NCI-H1417 (cell line): ENCODE measurements at places on chromosomes 13 and 19.

DNA sequence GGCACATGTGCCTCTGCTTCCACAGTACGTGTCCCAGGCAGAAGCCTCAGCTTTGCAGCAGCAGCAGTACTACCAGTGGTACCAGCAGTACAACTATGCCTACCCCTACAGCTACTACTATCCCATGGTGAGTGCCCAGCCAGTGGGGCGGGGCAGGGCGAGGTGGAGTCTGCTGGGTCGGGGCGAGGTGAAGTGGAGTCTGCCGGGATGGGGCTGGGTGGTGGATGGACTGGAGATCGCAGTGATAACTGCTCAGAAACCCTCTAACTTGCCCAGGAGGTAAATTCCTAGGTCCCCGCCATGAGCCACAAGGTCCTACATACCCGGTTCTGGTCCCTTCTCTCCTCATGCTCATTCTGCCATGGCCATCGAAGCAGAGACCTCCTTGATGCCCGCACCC is 3.6 kb downstream of the LENG8 start:
- no peak for DNase-seq

DNA sequence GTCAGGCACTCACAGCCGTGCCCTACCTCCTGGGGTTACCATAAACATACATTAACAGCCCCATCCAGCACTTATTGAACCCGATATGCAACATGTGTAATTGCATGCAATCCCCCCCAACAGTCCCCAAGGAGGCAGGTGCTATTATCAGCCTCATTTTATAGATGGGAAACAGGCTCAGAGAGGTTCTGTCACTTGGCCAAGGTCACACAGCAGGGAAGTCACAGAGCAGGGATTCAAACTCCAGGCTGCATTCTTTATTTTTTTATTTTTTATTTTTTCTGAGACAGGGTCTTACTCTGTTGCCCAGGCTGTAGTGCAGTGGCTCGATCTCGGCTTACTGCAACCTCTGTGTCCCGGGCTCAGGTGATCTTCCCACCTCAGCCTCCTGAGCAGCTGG is 38.4 kb upstream of the TNFAIP8L1 start:
- no peak for DNase-seq

GRCh38 chr13:45895881-45896280 is 44.3 kb upstream of the SIAH3 start:
- DNase-seq, result no peak

DNA sequence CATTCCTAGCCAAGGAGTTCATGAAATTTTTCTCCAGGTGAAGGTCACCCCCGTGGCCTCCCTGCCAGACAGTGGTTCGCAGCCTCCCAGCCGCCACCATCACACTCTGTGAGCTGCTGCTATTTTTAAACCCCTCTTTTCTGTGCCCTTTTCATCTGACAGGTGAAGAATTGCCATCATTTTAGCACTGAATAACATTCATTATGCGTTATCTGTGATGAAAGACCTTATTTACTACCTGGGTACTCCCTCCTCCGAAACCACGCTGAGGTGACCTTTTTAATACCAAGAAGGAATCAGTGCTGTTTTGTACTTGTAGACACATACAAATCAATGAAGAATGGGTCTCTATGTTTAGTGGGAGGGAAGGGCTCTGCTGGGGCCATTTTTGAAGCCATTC is 148.9 kb upstream of the GPR12 start:
- DNase-seq, result peak; percentile 2

DNA sequence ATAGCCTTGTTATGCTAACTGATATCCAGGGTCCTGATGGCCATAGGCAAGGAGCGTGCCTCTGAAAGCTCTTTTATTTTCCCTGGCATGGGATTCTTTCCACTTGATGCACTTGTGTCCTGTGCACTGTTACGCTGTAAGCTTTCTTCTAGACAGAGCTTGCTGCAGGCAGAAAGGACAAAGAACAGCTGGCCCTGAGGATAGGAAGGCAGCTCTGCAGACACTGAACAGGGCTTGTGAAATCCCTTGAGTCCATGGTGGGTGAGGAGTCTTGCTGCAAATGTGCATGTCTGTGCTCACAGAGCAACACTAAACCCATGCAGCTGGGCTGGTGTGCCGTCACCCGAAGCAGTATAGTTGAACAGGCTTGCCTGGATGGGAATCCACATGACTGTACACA is 126.6 kb downstream of the AKAP11 start:
- peak; percentile 48 for DNase-seq

- DNase-seq, result peak; percentile 57
Observed at GRCh38 chr19:19342086-19343015, 21.7 kb downstream of the MAU2 start.

DNA sequence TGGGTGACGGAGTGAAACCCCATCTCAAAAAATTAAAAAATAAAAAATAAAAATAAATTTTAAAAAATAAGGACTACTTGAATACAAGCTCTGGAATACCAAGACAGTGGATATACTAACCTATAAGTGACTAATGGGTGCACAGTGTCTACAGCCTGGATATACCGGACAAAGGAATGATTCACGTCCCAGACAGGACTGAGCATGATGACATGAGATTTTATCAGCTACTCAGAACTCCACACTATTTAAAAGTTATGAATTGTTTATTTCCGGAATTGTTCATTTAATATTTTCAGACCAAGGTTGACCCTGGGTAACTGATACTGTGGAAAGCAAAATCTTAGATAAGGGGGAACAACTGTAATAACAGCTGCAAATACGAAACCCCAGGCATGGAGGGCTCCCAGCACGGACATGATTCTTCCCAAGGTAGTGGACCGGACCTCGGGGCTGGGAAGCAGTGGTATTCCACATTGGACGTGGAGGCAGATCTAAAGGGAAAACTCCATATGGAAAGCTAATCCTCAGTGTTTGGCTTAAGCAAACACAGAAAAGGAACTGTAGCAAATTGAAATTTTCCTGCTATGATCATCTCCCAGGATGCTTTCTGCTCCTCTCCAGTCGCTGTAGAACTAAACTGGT is 102.6 kb upstream of the TSHZ3 start:
- DNase-seq, result no peak

- no peak for DNase-seq
Observed at GRCh38 chr19:53868091-53868891, 608 bp downstream of the MYADM start.

GRCh38 chr13:102018716-102019115 is 383.1 kb downstream of the FGF14 start:
- no peak for DNase-seq

DNA sequence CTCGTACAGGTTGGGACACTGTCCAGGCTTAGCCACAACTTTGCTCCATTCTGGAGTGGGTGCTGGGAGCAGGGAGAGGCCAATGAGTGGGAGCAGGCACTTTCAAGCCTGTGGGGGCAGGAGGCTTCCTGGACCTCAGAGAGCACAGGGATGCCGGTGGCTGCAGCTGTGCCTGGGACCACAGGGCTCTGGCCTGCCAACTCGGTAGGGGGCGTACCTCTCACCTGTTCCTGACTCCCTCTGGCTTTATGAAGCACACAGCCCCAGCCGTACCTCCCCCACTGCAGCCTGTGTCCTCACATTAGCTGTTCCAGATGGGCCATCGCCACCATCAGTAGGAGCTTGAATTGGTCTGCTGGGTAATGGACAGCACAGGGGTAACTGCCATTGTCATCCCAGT is 278.7 kb upstream of the KLHL1 start:
- DNase-seq, result no peak

GRCh38 chr19:57887195-57887941 is 1.5 kb downstream of the ZNF814 start:
- DNase-seq, result no peak

DNA sequence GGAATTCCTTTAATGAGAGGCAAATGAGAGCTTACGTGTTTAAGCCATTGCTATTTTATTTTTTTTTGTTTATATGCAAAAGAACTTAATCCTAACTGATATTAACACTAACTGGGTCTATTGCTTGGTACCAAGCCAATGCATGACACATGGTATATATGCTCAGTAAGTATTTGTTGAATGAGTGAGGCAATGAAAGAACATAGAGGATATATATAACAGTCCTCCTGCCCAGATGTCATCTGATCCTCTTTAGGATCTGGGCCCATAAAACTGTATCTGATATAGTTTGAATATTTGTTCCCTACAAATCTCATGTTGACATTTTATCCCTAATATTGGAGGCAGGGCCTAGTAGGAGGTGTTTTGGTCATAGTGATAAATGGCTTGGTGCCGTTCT is 13.0 kb upstream of the ALOX5AP start:
- no peak for DNase-seq

GRCh38 chr13:114100446-114101357 is 31.7 kb downstream of the RASA3 start:
- DNase-seq, result peak; percentile 30

DNA sequence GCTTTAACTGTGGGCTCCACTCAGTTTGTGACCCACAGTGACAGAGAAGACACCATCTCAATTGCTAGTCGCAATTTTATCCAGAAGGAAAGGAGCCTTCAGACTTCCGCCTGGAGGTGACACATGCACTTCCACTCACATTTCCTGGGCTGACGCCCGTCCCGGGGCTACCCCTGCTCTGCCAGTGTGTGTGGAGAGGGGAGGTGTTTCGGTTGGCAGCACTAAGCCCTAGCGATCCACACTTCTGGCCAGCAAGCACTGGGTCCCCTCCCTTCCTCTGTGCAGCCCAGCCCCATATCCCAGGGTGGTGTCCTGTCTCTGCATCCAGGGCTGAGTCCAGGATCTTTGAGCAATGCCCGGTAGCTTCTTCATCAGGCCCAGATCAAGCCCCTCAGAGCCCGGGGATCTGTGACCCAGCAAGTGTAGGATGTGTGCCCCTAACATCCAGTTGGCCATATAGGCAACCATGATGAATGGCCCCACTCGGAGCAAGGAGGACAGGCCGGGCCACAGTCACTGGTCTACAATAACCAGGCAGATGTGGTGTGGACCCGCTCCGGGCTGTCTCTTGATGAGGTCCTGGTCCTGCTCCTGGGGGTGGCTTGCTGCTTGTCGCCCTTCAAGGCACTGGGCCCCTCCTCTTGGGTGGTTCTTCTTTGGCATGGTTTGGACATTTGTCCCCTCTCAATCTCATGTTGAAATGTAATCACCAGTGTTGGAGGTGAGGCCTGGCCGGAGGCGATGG is 141.9 kb upstream of the SPACA7 start:
- DNase-seq, result no peak

DNA sequence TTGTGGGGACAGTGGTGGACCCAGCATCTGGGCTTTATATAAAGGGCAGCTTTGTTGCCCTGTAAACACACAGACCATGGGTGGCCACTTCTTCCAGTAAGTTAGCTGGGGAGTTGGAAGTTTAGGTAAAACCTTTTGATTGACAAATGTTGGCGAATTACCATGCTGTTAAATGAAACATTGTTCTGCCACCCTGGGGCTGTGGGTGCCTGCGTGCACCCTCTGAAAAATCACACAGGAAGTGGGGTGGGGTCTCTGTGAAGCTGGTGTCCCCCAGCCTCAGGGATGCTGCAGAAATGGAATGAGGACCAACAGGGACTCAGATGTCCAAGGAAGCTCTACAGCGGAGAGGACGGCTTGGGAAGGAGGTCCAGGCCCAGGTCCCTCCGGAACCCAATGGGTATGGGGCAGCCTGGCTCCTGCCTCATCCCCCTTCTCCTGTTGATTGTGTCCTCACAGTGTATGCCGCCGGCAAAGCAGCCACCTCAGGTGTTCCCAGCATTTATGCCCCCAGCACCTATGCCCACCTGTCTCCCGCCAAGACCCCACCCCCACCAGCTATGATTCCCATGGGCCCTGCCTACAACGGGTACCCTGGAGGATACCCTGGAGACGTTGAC is 2.8 kb upstream of the USF2 start:
- no peak for DNase-seq

GRCh38 chr13:35987572-35988513 is 143.3 kb downstream of the DCLK1 start:
- no peak for DNase-seq

- DNase-seq, result no peak
Observed at GRCh38 chr13:32454886-32455593, 27.1 kb upstream of the N4BP2L1 start.
